Hindlimb muscle (tissue), 1 donor: ENCODE measurements at places on chromosomes 5 and 9. TPM values are rescaled to one million over a fixed set of nuclear protein-coding genes. Genes with fewer than 3 reads are reported as not detected.

Gene SVEP1
- polyA plus RNA-seq = 20.6 TPM

Gene ARID3C
- 0.18 TPM for polyA plus RNA-seq

- DNase-seq = no peak
Measured at GRCh38 chr5:110865400-110866094, 126.7 kb downstream of the SLC25A46 start.

Gene SCGB3A2
- not detected for polyA plus RNA-seq

GRCh38 chr5:149572576-149573231 is 8.6 kb upstream of the ARHGEF37 start:
- no peak for DNase-seq
